Activated CD4-positive, alpha-beta T cell treated with anti-CD3 and anti-CD28 coated beads for 24 hours (primary cell): ENCODE measurements at places on chromosomes 3 and 15.

GRCh38 chr3:66998904-66999235 lies 763 bp downstream of the KBTBD8 start:
- DNase-seq: no peak

- no peak for DNase-seq
Observed at GRCh38 chr15:75459581-75459980, 8.1 kb upstream of the SIN3A start.

DNA sequence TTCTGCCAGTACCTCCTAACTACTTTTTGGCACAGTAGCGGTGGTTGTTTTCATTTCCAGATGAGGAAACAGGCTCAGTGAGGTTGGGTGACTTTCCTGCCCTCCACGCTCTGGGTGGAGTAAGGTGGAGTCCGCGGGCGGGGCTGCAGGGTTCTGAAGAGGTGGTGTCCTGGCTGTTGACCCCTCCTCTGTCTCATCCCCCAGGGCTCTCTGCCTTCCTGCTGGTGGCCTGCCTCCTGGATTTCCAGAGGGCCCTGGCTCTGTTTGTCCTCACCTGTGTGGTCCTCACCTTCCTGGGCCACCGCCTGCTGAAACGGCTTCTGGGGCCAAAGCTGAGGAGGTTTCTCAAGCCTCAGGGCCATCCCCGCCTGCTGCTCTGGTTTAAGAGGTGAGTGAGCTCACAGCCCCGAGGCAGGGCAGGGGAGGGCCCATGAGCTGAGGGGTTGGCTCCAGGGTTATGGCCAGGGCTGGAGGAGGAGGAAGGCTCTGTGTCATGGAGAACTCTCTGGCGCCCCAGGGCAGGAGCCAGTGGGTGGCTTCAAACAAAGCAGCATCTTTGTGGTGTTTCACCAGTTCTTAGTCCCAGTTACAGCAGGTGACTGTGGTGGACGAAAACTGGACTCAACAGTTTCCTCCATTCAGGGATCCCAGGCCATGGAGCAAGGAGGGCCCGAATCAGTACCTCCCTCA lies 10.4 kb downstream of the SLC28A1 start:
- no peak for DNase-seq

DNA sequence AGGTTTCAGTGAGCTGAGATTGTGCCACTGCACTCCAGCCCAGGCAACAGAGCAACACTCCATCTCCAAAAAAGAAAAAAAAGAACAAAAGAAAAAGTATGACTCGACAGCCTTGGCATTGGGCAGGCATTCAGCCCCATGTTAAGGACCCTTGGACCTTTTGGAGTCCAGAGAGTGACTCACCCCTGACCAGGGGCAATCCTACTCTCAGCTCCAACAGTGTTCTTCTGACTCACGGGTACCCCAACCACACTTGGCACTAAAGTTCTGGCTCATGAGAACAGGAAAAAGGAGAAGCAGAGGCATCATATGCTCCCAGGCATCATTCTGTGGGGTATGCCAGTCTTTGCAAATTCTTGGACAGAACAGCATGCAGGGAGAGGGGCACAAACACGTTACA lies 252.4 kb upstream of the HES1 start:
- DNase-seq: no peak

GRCh38 chr15:87347806-87348515 lies 908.6 kb downstream of the NTRK3 start:
- DNase-seq: no peak

DNA sequence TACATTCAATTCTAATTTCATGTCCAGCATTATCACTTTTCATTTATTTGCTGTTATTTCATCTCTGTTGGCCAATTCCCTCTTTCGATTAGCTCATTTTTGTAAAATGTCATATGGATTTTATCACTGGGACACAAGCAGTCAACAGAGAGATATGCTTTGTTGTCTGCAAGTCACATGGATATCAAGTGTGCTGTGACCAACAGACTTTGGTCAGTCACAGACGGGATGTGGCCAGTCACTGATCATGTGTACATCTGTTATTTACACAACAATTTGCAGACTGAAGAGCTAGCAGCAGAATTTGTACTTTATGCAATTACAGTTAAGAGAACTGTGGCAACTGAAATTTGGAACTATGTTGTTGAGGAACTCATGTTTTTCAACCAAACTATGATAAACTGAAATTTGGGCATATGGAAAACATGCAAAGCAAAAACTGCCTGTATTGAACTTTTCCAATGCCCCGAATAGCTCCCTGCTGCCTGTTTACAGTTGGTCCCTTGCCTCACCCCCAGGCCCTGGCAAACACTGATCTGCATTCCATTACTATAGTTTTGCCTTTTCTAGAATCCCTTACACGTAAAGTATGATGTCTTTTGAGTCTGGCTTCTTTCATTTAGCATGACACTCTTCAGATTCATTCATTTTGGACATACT lies 104.4 kb downstream of the RPL22L1 start:
- DNase-seq: no peak

DNA sequence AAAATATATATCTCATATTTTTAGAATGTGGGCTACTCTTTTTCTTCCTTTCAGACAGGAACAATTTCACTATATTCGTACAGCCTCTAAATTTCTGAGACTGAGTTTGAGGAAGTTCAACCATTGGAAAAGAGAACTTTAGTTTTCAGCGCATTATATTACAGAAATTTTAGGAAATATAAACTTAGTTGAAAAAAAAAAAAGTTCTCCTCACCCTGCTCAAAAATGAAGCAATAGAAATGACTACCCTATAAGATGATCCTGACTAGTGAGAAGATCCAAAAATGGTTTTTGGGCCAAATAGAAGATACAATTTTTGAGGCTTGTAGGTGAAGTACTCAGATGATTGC lies 139.6 kb downstream of the MCTP2 start:
- DNase-seq: no peak

DNA sequence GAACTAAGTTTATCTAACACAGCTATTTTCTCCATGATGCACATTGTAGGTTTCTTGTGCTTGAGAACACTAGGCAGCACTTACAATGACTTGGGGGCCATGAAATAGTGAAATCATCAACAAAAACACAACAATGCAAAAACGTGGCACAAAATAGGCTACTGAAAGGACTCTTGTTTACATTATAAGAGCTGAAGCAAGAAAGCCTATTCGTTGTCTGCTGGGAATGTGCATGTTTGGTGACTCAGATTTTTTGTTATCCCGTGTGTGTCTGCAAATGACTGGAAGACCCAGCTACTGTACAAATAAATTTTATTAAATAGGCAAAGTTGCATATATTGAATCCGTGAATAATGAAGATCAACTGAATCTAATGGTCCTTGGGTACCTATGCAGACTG lies 85.0 kb downstream of the TCF12 start:
- no peak for DNase-seq

DNA sequence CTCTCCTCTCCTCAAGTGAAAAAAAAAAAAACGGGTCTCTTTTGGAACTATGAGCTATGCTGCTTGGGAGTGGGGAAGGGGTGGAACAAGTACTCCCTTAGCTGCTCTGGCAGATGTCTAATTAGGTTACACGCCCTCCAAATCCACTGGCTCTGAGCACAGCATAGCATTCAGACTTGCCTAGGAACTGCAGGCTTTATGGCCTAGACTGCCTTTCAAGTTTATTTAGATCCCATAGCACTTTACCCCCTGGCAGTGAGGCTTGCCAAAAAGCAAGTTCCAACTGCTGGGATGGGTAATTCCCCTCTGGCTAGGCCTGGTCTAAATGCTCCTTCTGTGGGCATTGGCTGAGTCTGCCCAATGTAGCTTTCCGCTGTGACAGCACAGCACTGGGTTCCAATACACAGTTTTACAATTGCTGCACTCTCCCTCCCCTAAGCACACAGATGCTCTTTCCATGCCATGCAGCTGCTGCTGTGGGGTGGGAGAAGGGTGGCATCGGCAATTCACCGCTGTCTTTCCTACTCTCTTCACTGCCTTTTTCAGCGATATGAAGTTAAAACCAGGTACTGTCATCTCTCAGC lies 152.8 kb downstream of the KCNAB1 start:
- no peak for DNase-seq

DNA sequence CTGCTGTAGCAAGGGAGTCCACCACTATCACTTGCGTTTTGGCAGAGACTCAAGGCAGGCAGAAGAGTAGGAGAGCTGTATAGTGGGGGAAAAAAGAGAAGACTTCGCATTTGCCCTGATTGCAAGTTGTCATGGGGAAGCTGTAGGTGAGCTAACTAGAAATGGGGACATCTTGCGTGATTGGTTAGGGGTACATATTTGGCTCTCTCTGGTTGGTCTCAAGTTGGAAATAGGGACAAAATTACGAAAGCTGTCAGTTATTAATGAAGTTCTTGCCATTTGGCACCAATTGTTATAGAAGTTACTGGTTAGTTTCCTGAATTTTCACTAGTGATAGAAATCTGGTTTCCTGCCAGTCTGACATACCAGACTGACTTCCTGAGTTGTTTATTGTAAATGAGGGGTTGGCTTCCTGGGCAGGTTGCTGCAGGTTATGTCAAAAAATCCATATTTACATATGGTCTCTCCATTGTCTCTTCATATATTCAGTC lies 8.2 kb upstream of the SENP7 start:
- DNase-seq: no peak

DNA sequence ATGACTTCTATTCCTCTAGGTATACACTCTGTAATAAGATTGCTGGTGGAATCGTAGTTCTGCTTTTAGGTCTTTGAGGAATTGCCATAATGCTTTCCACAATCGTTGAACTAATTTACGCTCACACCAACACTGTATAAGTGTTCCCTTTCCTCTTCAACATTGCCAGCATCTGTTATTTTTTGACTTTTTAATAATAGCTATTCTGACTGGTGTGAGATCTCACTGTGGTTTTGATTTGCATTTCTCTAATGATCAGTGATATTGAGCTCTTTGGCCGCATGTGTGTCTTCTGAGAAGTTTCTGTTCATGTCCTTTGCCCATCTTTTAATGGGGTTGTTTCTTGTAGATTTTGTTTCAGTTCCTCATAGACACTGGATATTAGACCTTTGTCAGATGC lies 12.8 kb downstream of the NXPE3 start:
- no peak for DNase-seq
